ENCODE measurements at places on chromosomes 6 and 20.

GRCh38 chr6:164695896-164696295 lies 613.5 kb downstream of the C6orf118 start:
- no peak for DNase-seq

GRCh38 chr6:99356641-99357040 lies 7.2 kb upstream of the FAXC start:
- no peak for DNase-seq

GRCh38 chr6:220721-221475 lies 71.4 kb upstream of the DUSP22 start:
- DNase-seq = no peak

DNA sequence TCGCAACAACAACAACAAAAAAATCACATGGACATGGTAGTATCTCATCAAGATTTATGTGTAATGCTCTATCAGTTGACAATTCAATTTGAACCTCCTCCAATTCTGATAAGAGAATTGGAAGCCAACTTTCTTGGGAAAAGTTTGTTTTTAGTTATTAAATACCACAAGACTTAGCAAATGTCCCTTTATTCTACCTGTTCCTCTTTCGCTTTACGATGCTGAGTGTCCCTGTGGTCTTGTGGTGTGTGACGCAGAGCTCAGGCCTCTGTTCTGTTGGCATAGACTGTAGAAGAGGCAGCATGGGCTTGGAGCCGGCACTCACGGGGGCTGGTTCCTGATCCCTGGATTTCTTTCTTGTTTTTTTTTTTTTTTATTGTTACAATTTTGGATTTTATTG lies 76.7 kb downstream of the PSMB1 start:
- DNase-seq = no peak

- DNase-seq = no peak
These were observed 94.4 kb upstream of the PRDM1 start for GRCh38 chr6:105991561-105992314.

DNA sequence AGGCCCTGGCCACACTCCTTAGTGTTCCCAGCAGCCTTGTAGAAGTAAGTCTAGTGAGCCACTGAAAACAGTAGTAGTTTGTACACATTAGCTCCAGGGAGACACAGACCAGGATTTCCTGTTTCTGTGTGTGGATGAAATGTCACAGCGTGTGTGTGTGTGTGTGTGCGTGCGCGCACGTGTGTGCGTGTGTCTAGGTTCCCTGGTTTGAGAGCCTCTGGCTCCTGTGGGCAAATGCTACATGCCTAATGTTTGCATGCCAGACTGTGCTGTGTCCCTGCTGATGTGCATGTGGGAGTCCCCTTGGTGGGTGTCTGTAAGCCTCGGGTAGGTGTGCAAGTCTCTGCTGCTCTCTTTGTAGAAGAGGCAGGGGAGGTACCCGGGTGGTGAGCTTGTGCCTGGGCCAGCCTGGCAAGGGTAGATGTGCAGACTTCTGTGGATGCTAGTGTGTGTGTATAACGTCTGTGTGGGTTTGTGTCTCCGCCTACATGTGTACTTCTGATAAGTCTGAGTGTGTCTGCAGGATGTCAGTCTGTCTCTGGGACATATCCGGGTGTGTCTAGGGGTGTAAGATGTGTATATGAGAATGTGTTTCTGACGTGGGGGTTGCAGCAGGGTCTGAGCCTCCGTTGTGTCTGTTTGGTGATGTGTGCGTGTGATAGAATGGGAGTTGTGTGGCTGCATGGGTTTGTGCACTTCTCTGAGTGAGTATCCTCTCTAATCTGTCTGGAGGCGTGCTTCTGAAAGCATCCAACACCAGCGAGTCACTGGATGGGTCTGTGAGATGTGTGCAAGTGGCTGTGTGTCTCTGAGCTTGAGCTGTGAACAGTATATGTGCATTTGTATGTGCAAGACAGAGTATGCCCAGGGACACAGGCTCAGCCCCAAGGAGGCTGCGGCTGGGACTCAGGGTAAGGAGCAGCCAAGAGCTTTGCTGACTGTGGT lies 19.0 kb upstream of the TLDC2 start:
- no peak for DNase-seq

- no peak for DNase-seq
These were observed 5.6 kb downstream of the AGPAT1 start for GRCh38 chr6:32170294-32170693.

DNA sequence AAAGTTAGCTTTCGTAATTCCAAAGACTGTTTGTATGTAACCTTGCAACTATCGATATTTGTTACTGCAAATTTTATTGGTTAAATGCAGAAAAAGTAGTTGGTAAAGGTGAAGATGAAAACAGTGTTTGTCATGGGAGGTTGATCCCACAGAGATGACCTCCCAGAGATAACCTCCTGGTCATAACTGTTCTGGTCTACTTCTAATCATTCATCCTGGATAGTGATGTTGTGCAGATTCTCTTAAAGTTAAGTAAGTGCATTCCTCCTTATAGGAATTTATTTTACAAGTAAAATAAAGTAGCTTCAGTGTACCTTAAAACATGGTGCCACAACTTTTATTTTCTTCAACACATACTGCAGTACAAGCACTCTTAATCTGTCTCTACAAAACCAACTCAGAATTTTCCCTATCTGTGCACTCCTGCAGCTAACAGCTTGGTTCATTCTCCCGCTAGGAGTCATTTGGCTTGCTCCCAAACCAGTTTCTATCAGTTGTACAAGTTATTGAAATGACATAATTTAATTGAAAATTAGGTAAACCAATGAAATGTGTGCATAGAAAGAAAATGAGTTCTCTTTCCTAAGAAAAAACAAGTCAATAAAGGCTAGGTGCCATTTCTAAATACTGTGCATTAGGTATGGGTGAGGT lies 19.2 kb downstream of the METTL24 start:
- DNase-seq = no peak

DNA sequence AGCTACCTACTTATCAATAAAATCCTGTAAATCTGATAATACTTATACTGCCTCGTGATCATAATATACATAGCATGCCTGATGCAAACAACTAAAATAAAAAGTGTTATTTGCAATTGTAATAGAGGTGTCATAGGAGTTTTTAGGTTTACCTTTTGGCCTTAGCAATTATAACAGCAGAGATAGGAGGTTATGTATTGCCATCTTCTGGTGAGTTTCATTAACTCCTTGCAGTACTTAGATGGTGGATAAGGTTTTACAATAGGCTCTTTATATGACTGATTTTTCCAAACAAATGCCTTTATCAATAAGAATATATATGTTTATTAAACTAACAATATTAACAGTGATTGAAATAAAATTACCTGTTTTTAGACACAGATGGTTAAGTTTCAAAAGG lies 27.8 kb upstream of the MYCT1 start:
- DNase-seq = no peak

DNA sequence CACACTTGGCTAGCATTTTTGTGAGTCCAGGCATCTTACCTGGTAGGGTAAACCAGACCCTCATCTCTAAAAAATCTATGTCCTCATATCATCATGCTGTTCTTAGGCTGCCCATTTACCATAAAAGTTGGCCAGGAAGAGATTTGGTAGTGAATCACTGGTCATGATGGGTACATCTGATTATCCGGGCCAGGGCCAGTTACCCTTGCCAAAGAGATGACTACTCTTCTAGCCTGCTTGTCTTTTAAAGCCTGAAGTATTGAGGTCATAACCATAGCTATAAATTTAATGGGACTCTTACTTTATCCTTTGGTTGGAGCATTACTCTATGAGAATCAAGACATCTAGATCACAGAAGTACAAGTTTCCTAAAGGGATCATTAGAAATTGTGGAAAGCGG lies 276.8 kb downstream of the TENT5A start:
- DNase-seq = no peak

DNA sequence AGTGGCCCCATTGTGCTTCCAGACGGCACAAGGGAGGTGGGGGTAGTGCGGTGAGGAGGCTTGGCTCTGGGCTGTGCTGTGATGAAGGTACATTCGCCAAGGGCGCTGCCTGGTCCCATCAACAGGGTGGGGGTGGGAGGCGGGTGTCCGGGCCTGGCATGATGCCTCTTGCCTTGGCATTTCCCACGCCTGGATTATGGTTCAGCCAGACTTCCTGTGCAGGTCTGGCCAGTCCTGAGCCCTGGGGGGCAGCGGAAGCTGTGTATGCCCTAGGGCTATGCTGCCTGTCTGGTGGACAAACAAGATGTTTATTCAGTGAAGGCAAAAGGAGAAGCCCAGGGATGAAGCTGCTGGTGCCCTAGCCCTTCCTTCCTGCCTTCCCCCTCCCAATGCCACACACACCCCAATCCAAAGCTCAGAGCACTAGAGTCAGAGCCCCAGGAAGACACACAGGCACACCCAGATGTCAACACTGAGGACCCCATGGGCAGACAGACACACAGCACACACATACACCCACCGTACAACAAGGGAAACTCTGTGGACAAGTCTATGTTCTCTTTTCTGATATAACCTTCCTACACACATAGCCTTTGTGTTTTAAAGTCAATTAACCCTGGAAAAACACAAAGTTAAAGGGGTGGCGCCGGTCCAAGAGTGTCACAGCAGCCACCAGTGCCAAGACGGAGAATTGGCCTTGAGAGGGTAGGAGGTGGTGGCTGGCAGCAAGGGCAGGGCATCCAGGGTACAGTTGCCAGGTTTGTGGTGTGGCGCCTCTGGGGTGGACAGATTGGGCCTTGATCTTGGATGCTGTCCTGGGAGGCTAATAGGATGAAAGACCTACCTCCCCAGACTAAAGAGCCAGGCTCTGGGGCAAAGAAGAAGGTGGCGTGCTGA lies 54.7 kb upstream of the SAYSD1 start:
- no peak for DNase-seq

DNA sequence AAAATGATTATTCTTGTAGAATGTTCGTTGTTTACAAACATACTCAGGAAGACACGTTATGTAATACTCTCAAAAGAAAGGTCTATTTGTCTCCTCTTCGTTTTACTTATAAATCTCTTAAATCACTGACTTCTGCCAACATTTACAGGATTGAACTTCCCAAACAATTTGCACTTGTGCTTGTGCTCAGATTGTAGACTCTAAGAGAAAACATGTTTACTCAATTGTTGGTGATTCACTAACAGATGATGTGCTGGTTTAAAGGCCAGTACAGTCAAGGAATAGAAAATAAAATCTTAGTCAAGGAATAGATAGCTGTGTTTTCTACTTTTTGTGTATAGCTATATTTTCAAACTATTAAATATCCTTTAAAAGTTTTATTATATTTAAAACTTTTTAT lies 172.8 kb downstream of the GJA1 start:
- DNase-seq = no peak

- DNase-seq = no peak
These were observed 205.0 kb upstream of the PREP start for GRCh38 chr6:105607636-105608621.

DNA sequence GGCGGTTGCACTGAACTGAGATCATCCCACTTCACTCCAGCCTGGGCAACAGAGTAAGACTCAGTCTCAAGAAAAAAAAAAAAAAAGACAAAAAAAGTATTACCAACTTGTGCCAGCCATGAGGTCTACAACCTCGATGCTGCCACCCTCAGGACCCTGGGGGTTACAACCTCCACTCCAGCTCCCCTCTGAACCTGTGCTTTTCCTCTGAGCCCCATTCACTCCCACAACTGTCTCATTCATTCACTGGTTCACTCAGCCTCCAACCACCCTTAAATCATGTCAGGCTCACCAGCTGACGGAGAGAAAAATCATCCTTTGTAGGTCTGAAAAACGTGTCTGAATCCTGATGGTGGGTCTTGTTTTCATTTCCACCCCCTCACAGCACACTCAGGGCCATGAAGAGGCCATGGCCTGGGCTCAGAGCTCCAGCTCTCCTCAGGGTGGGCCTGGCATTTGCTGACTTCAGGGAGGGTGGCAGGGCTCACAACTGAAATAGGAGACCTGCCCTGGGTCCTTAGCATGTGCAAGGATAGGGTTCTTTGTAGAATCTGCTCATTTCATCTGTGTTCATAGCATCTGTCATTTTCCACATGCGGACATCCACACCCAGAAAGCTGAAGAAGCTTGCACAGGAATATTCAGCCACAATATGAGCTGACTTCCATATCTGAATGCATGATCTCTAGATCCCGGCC lies 1.9 kb upstream of the ULBP1 start:
- DNase-seq = no peak

DNA sequence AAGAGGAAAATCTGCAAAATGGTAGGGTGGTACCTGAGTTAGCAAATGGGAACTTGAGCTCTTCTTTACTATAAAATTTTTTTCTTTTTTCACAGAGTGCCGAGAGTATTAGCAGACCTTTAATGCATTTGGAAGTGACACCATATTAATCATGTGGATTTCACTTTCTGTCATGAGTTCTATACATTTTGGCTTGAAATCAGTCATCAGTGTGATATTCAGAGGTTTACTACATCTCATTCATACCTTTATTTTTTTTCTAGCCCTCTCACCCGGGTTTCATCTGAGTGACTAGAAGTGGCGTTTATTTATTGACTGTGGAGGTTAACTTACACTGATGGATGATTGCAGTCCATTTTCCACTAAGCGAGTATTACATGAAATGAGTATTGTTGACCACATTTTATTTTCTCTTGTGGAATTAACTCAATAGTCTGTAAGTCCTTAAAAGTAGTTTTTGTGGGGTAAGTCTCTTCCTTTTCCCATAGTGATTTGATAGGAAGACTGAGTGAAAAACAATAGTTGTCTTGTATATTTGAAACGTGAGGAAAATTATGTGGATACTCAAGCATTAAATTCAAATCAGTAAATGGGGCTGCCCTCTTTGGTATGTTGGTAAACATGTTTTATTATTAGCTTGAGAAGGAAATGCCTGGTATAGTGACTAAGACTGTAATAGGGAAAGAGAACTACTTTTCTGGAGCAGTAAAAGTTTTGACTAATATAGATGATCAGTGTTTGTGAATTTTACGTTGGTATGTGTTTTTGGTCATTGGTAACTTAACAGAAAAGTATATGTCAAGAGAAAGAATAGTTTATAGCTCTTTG lies 55.5 kb downstream of the JARID2 start:
- DNase-seq = no peak

DNA sequence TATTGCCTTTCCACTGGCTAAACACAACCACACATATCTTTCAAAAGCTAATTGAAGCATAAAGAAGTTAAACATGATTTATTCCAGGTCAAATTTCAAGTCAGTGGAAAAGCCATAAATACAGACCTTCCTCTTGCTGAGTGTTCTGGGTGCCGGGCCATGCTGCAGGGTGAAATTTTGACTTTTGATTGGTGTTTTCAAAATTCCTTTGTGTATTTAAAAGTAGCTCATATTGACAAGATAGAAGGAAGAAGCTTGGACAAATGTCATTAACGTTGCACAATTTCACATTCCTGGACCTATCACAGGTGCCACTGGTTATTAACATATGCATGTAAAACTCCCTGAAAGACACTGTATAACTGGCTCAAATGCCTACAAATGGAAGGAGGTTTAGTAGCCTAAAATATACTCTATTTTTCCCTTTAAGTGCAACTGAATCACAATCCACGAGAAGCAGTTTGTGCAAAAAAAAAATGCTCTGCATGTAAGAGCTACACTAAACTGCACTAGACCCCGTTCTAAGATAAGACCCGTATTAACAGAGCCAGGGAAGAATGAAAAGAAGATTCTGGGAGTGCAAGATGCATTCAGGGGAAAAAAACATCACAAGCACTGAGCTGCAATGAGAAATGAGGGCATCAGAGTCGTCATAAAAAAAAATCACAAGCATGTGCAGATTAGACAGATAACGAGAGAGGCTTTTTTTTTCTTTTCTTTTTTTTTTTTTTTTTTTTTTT lies 30.4 kb downstream of the ATXN1 start:
- no peak for DNase-seq
